ENCODE measurements at places on chromosomes 2 and 18. TPM values are rescaled to one million over a fixed set of nuclear protein-coding genes. Genes with fewer than 3 reads are reported as not detected.

Gene STAT4
- total RNA-seq = not detected

Gene ITGAV
- 3.4 TPM for total RNA-seq

DNA sequence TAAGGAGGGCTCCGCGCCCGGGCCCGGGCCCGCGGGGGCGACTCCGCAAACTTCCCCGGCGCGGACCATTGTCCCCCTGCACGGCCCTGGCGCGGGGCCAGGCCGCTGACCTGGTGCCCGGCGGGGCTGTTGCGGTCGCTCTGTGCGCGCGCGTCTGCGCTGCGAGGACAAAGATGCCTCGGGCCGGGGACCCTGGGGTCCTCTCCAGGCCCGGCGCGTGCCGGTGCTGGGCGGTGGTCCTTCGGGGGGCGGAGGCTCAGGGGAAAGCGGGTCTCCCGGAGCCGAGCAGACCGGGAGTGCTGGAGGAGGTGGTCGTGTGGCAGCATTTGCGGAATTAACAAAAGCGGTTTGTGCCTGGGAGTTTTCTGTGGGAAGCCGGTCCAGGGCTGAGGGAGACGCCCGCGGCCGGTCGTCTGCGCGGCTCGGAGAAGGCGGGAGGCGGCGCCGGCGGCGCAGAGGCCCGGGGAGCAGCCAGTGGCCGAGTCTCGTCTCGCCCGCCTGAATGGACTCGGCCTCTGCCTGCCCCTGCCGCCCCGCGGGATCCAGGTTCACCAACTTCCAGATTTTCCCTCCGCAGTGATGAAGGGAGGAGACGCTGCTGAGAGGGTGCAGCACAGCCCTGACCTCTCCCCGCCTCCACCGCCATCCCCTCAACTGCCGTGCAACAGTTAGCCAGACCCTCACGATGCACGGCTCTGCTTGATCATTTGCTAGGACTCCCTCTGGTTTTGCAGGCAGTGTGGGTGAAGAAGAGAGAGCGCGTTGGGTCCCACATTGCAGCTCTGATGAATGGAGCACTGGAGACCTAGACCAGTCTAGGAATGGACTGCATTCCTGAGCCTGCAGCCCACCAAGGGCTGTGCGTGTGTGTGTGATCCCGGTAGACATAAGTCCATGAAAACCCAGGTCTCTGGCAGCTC is 705 bp downstream of the EFR3B start:
- no peak overlapping the region for H3K27ac ChIP-seq
- peaks cover 39% of the 10 kb centered on the region for H3K4me1 ChIP-seq
- DNase-seq = peak; percentile 57

Gene FBLN7
- total RNA-seq = 0.07 TPM

DNA sequence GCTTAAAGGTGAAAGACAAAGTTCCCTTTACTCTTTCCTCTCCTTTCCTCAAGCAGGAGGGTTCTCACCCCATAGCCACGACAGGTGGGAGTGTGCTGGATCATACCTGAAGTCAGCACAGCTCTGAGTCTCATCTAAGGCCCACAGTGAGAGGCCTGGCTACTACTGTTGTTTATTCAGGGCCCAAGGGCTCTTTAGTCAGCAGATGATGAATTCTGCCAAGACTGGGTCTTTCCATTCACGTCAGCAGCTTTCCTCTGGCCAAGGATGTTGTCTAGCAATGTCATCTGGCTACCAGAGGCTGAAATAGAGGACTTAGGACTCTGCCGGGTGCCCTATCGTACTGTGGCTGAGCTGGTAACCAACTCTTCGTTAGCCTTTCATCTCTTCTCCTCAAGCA is 308.4 kb upstream of the THUMPD2 start:
- peak; percentile 17 for DNase-seq
- H3K27me3 ChIP-seq = no peaks in the 10 kb centered on the region
- H3K4me1 ChIP-seq = no peaks in the 10 kb centered on the region
- no peaks in the 10 kb centered on the region for H3K36me3 ChIP-seq
- no peak overlapping the region for H3K27ac ChIP-seq

DNA sequence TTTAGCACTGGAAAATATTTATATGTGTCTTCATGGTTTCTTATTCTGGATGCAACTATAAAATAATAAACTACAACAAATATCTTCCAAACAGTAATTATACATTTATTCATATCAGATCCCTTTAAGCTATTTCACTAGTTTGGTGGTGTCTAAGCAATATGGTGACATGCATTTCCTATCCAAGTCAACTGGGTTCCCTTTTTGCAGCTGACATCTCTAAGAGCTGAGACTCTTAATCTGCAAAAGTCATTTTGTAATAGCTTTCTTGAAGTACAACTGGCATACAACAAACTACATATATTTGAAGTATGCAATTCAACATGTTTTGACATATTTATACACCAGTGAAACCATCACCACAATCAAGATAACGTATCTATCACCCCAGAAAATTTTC is 59.9 kb upstream of the SLC1A4 start:
- peaks cover 62% of the 10 kb centered on the region for H3K4me1 ChIP-seq
- H3K27ac ChIP-seq = peak overlapping the region; percentile 93
- DNase-seq = peak; percentile 57

GRCh38 chr2:61117534-61117933 is 44.5 kb upstream of the C2orf74 start:
- H3K36me3 ChIP-seq = peaks cover 27% of the 10 kb centered on the region
- H3K27me3 ChIP-seq = no peaks in the 10 kb centered on the region
- no peak overlapping the region for H3K27ac ChIP-seq
- DNase-seq = no peak

DNA sequence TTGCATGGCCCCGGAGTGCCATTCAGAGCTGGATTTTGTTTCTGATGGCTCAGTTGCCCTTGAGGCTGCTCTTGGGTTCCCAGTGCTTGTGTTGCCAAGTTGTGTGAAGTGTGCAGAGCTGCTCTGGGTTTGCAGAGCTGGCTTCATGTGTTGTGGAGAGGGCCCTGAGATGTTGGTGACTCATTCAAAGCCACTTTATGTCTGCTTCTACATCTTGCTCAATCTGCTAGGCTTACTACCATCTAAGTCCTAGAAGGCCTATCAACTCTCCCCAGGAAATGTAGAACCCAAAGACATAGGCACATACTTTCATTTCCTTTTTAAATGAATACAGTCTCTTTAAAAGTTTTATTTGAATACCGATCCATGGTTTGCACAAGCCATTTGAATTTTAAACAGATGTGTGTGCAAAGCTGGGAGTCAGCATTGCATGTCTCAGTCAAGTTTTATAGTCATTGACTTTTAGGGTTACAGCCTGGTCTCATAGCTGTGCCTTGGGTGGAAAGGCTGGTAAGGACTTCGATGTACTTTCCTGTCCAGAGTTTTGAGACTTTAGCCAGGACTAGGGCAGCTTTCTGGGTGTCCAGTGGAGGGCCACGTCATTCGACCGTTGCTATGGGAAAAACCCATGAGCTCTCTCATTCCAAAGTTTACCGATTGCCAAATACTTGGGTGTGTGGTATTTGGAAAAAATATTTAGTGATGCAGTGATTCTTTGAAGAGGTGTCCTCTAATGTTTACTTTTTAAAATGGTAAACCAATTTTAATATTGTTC is 105.0 kb downstream of the LTBP1 start:
- H3K36me3 ChIP-seq = no peaks in the 10 kb centered on the region
- H3K27ac ChIP-seq = no peak overlapping the region
- H3K4me3 ChIP-seq = no peak overlapping the region
- no peaks in the 10 kb centered on the region for H3K27me3 ChIP-seq

Gene SEC11C
- 105 TPM for total RNA-seq

DNA sequence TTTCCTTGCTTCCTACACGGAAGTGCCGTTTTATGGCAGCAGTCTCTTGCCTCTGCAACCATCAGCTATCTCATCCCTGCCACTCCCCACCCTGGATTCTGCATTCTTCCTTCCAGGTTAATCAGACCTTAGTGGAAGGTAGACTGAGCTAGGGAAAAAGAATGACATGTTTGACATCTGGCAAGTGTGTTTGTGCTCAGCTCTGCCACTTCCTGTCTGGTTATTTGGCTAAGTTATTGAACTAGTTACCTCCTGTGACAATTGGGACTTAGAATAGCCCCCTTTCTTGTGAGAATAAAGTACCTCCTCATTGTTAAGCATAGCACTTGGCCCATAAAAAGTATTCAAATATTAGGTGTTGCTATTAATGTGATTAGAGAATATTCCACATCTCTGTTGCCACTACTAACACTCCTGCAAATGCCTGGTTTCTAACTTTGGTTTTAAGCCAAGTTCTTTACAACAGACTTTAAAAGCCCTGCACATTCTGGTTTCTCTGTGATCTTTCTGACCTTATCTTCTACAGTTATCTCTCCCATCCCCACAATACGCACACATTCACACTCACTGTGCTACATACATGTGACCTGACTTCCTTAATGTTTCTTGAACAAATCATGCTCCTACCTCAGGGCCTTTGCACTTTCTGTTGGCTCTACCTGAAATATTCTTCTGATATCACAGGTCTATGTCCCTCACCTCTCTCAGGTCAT is 10.8 kb upstream of the MAPRE2 start:
- peaks cover 70% of the 10 kb centered on the region for H3K4me1 ChIP-seq
- peak; percentile 71 for DNase-seq
- peak overlapping the region; percentile 75 for H3K27ac ChIP-seq
- no peaks in the 10 kb centered on the region for H3K36me3 ChIP-seq
- peak overlapping the region; percentile 38 for H3K4me3 ChIP-seq

Gene SCG2
- not detected for total RNA-seq

DNA sequence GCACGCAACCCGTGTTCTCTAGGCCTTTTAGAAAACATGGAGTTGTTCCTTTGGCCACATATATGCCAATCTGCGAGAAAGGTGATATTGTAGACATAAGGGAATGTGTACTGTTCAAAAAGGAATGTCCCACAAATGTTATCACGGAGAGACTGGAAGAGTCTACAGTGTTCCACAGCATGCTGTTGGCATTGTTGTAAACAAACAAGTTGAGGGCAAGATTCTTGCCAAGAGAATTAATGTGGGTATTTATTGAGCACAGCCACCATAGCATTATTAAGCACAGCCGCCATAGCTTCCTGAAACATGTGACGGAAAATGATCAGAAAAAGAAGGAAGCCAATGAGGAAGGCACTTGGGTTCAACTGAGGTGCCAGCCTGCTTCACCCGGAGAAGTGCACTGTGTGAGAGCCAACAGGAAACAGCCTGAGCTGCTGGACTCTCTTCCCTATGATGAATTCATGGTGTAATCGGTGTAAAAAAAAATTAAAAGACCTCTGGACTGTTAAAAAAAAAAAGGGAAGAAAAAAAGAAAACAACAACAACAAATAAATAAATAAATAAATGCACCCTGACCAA is 29.0 kb upstream of the REL start:
- H3K27ac ChIP-seq = no peak overlapping the region
- no peaks in the 10 kb centered on the region for H3K36me3 ChIP-seq
- no peak for DNase-seq
- H3K4me1 ChIP-seq = no peaks in the 10 kb centered on the region
- H3K27me3 ChIP-seq = no peaks in the 10 kb centered on the region

Gene CABYR
- total RNA-seq = not detected

GRCh38 chr2:188297978-188298377 is 6.3 kb downstream of the GULP1 start:
- H3K27me3 ChIP-seq = no peaks in the 10 kb centered on the region
- H3K36me3 ChIP-seq = no peaks in the 10 kb centered on the region
- no peak overlapping the region for H3K27ac ChIP-seq
- no peaks in the 10 kb centered on the region for H3K4me1 ChIP-seq
- DNase-seq = no peak

DNA sequence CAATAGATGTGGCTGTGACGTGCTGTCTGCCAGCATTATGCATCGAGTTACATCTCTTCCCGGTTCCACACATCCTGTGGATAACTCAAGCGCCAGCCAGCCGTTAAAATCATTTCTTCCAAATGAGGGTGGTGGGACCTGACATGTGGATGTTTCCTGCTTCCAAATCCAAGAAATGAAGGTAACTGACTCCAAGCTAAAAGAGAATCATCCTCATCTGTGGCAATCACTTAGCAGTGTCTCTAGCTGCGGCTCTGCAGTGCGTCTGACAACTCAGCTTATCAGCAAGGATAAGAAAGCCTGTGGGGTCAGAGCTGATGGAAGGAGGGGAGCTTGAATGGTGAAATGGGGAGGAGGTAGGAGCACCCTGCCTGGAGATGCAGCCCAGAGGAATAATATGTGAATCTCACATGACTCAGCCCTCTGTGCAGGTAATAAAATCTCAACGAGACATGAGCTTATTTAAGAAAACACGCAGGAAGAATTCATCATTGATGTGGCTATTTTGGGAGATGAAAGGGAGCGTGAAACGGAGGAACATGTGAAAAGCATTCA is 382.2 kb upstream of the TRIB2 start:
- no peaks in the 10 kb centered on the region for H3K27me3 ChIP-seq
- H3K27ac ChIP-seq = no peak overlapping the region
- no peaks in the 10 kb centered on the region for H3K36me3 ChIP-seq
- H3K4me3 ChIP-seq = no peak overlapping the region
- H3K4me1 ChIP-seq = no peaks in the 10 kb centered on the region
- DNase-seq = no peak

- no peaks in the 10 kb centered on the region for H3K27me3 ChIP-seq
- no peaks in the 10 kb centered on the region for H3K36me3 ChIP-seq
- no peaks in the 10 kb centered on the region for H3K4me1 ChIP-seq
- no peak for DNase-seq
These were observed 161.1 kb downstream of the ESCO1 start for GRCh38 chr18:21439431-21439846.
